ENCODE measurements at places on chromosomes 3 and 15.

DNA sequence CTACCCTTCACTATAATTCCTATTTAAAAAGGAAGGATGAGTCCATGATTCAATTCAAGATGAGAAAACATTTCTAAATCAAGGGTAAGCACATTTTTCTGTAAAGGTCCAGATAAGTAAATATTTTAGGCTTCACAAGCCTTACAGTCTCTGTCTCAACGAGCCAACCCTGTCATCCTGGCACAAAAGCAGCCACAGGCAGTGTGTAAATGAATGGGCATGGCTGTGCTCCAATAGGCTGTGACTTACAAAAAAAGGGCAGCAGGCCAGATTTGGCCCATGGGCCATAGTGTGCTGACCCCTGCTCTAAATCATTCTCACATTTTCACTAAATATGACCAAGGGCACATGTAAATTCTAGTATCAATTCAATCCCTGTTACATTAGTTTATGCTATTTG is 200.4 kb downstream of the WNT5A start:
- no peak for DNase-seq

GRCh38 chr15:68383161-68384074 is 48.5 kb downstream of the ITGA11 start:
- no peak for DNase-seq

DNA sequence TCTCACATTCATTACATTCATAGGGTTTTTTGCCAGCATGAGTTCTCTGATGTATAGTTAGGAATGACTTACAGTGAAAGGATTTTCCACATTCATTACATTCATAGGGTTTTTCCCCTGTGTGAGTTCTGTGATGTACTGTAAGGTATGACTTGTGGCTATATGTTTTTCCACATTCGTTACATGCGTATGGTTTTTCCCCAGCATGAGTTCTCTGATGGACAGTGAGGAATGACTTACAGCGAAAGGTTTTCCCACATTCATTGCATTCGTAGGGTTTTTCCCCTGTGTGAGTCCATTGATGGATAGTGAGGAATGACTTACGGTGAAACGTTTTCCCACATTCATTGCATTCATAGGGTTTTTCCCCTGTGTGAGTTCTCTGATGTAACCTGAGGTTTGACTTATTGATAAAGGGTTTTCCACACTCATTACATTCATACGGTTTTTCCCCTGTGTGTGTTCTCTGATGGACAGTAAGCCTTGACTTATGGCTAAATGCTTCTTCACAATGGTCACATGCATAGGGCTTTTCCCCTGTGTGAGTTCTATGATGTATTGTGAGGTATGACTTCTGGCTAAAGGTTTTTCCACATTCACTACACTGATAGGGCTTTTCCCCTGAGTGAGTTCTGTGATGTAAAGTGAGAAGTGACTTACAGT is 47.4 kb downstream of the ZNF717 start:
- DNase-seq: no peak

DNA sequence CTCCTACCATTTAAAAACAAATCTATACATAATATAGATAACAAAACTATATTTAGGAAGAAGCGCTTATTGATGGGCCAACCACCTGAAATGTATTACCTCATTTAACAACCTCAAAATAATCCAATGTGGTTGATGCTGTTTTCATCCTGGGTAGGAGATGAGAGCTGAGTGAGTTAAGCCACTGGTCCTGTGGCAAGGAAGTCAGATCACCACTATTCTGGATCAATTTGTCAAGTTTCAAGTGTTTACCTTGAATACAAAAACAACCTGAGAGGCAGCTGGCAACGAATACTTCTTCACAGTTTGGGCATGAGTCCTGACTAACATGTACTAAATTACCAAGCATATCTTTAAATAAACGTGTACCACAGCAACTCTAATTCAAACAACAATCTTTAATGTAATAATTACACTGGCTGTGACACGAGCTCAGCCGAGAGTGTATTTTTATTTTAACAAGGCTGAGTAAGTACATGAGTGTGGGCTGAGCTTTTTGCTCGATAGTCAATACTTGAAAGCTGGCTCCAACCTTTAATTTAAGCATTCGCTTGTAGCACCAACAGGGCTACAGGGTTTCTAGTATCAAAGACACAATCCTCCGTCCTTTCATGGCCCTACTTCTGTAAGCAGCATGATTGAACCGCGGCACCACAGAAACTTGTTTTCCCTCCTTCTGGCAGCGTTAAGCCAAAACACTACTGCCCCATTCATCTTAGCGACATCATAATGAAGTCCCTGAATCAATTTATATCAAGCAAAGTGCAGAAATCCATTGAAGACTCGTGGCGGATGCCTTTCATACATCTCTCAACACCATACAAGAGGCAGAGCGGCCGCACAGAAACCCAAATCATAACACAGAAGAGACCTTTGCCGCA is 93.8 kb upstream of the ICE2 start:
- peak; percentile 75 for DNase-seq

- DNase-seq: peak; percentile 68
Observed at GRCh38 chr3:60579734-60580133, 671.5 kb downstream of the FHIT start.

GRCh38 chr3:172036541-172037215 is 2.7 kb upstream of the FNDC3B start:
- DNase-seq: no peak

DNA sequence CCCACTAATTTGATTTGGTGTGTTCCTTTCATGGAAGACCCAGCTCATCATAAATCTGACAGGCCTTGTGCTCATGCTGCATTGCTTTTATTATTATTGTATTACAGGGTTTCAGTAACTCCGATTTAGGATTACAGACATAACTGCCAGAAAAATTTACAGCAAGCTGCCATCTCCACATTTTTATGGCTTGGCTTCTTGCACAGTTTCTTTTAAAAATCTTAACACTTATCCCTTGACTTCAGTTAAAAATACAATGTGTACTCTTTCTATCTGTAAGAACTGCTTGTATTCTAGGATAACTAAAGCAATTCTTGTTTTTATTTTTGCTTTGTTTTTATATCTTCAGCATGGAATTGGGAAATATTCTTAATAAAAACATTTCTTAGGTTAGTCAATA is 612.2 kb downstream of the DIPK2A start:
- no peak for DNase-seq

DNA sequence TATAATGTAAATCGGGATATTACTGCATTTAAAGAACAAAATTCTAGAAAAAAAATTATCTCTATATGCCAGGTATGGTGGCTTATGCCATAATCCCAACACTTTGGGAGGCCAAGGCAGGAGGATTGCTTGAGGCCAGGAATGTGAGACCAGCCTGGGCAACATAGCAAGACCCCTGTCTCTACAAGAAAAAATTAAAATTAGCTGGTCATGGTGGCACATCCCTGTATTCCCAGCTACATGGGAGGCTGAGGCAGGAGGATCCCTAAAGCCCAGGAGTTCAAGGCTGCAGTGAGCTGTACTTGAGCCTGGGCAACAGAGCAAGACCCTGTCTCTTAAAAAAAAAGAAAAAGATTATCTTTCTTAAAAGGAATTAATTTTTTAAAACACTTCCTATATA is 12.8 kb downstream of the SENP7 start:
- DNase-seq: no peak

DNA sequence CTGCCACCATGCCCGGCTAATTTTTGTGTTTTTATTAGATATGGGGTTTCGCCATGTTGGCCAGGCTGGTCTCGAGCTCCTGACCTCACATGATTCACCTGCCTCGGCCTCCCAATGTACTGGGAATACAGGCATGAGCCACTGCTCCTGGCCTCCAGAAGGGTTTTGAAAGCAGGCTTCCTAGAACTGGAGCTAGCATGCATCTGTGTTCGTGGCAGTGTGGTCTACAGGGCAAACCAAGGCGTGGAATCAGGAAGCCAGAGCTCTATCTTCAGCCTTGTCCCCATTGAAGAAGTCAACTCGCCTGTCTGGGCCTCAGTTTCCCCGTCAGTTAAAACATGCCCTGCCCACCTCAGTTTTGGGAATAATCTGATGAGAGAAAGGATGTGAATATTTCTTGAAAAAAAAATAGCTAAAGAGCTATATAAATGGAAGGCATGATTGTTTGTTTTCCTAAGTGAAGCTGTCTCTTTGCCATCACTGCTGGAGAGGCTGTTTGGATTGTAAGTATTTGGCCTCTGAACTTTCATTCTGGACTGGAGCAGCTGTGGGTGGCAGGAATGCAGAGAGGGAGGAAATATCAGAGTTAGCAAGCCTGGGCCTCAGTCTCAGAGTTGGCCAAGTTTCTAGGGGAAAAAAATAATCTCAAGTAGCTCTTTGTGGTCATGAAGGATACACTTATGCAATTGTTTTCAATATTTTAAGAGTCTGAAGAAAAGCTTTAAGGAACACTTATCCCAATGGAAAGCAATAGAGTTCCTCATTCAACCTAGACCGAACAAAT is 36.5 kb upstream of the UACA start:
- peak; percentile 77 for DNase-seq

DNA sequence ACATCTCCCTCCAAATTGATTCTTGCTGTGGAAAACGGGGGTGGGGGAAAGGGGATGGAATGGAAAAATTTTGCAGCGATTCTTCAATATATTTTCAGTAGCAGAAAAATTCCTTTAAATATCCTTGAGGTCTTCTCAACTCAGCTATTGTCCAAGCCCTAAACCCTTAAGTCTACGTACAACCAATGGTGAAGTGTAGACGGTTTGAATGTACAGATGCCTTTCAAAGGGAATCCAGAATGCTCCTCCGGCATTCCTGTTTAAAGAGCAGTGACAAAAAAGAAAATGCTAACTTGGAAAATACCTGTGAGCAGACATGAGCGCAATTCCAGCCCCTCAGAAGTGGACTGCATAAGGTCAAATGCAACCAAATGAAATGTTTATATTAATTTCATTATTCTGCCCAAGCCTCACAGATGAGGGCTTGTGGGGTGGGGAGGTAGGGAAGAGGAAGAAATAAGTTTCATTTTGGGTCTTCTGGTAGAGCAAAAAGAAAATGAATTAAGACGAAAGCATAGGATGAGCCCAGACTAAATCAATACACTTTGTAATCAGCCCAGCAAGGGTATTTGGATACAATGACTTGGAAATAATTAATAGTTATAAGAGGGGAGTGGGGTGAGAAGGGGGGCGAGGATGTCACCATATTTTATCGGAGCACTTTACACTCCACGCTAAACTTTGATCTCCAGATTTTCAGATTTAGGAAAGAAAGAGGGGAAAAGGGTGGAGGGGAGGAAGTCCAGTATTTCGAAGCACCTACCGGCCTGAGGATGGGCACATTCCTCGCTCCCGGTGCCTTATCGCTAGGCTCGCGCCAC is 2.7 kb downstream of the FOXP1 start:
- no peak for DNase-seq

- no peak for DNase-seq
Observed at GRCh38 chr3:66532613-66533012, 31.8 kb upstream of the LRIG1 start.

DNA sequence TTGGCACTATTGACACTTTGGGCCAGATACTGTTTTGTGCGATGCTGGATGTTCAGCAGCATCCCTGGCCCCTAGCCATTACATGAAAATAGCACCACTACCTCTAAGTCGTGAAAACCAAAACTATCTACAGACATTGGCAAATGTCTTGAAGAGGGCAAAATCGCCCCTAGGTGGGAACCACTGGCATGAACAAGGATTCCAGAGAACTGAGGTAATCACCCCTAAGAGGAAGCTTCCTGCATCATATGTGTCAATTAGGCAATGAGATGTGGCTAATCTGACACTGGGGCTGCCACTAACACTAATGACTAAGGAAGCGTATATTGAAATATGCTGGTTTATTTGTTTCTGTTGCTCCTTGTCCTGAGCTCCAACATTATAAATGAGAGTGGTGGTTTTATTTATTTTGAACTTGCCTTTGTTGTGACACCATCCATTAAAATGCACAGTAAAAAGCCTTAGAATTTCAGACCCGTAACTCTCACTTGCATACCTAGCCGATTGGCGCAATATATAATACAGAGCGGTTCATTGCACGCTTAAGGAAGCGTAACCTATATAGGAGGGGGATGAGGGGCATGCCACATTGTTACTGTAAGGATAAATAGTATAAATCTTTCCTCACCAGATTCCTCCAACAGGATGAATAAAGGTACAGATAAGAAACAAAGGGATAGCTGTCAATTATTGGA is 299.8 kb upstream of the CNTN4 start:
- peak; percentile 47 for DNase-seq

DNA sequence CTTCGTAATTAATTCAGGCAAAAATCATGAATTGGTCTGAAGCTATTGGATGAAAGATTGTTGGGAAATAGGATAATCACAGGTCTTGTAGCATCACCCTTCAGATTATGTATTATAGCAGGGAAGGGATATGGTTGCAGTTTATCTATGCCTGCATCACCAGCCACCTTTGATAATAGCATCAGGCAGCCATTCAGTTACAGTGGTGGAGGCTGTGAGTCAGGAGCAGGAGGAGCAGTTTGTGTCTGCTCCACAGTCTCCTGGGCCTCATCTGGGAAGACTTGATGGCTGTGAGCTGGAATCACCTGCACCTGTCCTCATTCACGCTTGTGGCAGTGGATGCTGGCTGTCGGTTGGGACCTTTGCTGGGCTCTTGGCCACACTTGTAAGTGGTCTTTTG is 104.3 kb upstream of the PLXNA1 start:
- no peak for DNase-seq

GRCh38 chr15:57534281-57534680 is 57.4 kb upstream of the MYZAP start:
- DNase-seq: no peak

- DNase-seq: no peak
Observed at GRCh38 chr3:150737874-150738679, 24.9 kb downstream of the SIAH2 start.

- DNase-seq: no peak
Observed at GRCh38 chr3:28615971-28616370, 267.3 kb upstream of the AZI2 start.

DNA sequence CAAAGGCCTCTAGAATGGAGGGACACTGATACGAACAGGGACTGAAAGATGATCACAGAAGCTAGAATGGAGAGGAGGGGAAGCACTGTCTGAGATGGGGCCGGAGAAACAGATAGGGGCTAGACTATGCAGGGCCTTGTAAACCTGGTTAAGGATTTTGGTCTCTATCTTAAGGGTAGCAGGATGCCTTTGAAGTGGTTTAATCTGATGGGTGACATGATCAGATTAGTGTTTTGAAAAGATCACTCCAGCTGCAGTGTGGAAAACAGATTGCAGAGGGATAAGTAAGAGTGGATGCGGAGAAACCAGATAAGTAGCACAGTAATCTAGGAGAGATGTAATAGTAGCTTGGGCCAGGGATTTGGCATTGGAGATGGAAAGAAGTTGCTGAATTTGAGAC is 108.1 kb downstream of the RSRC1 start:
- no peak for DNase-seq

- DNase-seq: peak; percentile 5
Observed at GRCh38 chr15:71747128-71748083, 62.9 kb upstream of the NR2E3 start.

DNA sequence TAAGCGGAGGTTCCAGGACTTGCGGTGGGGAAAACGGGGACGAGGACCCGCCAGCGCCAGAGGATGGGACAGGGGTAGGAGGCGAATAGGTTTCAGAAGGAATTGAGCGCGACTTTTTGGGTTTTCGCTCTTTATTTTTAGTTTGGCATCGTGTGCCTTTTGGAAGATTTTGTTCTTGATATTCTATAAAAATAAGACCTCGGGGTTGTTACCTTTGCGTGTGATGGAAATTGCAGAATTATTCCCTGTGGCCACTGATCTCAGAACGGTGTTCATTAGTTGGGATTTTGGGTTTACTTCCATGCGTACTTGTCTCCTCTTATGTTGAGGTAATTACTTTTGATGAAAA is 453 bp upstream of the CCDC14 start:
- DNase-seq: no peak

- DNase-seq: no peak
Observed at GRCh38 chr15:71338827-71339542, 223.7 kb downstream of the THSD4 start.

- DNase-seq: peak; percentile 22
Observed at GRCh38 chr15:59999612-60000112, 4.4 kb upstream of the FOXB1 start.

- DNase-seq: peak; percentile 13
Observed at GRCh38 chr3:146189519-146190173, 28.7 kb upstream of the PLOD2 start.

Measured in DMS79 treated with DMSO at 0.1 percent for 48 hours (cell line).